ENCODE measurements at places on chromosomes 1 and 21. TPM values are rescaled to one million over a fixed set of nuclear protein-coding genes. Genes with fewer than 3 reads are reported as not detected.

- no peak for DNase-seq
These were observed 37.6 kb downstream of the EYA3 start for GRCh38 chr1:28050776-28051175.

DNA sequence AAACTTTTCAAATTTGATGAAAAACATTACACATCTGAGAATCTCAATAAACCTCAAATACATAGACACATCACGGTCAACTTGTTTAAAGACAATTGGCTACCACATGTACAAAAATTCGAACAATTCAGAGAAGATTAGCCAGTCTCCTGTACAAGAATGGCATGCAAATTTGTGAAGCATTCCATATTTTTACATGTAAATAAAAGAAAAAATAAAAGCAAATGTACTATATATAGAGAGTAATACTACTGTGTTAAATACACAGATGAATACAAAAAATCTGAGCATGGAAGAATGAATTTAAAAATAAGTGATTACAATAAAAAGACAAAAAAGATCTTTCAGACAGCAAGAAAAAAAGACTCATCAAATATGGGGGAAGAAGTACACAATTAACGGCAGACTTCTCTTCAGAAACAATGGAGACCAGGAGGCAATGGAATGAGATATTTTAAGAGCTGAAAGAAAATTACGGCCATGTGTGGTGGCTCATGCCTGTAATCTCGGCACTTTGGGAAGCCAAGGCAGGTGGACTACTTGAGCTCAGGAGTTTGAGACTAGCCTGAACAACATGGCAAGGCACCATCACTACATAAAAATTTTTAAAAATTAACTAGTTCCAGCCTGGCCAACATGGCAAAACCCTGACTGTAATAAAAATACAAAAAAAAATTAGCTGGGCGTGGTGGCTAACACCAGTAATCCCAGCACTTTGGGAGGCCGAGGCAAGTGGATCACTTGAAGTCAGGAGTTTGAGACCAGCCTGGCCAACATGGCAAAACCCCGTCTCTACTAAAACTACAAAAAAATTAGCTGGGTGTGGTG is 23.2 kb downstream of the HAX1 start:
- no peak for DNase-seq

Gene HAX1
- 178 TPM for total RNA-seq

- no peak for DNase-seq
These were observed 1.1 kb upstream of the TBX15 start for GRCh38 chr1:118989006-118989815.

GRCh38 chr1:79376106-79376505 is 369.6 kb upstream of the ADGRL4 start:
- DNase-seq: no peak

- DNase-seq: no peak
These were observed 106.9 kb downstream of the ASH1L start for GRCh38 chr1:155455588-155456195.

Gene KCNE2
- not detected for total RNA-seq

GRCh38 chr1:40853885-40854170 is 8.3 kb downstream of the CITED4 start:
- no peak for DNase-seq

DNA sequence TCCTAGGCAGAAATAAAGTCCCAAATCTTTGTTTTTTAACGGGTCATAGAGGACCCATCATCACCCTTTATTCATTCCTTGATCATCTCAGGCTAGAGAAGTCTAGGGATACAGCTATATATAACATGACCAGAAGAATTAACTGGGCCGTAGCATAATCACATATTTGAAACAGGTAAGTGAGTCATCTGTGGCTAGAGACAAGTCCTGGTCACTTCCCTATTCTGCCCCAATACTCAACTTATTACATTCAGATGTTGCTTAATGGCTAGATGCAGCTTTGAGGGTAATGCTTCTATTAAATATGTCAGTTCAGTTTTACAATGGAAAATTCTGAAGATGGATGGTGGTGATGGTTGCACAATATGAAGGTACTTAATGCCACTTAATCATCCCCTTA is 47.0 kb downstream of the EXO1 start:
- no peak for DNase-seq

Gene CTSK
- 8.2 TPM for total RNA-seq

Gene DCST1
- not detected for total RNA-seq

DNA sequence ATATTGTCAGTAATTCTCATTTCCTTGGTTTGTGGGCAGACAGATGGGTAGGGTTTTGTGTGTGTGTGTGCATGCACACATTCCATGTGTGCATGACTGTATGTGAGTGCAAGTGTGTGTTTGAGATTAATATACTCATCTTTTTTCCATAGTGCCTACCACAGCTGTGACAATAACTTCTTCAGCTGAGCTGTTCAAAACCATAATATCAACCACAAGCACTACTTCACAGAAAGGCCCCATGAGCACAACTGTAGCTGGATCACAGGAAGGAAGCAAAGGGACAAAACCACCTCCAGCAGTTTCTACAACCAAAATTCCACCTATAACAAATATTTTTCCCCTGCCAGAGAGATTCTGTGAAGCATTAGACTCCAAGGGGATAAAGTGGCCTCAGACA is 149.3 kb downstream of the ADGRL2 start:
- DNase-seq: no peak

GRCh38 chr1:107536266-107536665 is 395.4 kb downstream of the NTNG1 start:
- no peak for DNase-seq

Gene RGS8
- 0.05 TPM for total RNA-seq

DNA sequence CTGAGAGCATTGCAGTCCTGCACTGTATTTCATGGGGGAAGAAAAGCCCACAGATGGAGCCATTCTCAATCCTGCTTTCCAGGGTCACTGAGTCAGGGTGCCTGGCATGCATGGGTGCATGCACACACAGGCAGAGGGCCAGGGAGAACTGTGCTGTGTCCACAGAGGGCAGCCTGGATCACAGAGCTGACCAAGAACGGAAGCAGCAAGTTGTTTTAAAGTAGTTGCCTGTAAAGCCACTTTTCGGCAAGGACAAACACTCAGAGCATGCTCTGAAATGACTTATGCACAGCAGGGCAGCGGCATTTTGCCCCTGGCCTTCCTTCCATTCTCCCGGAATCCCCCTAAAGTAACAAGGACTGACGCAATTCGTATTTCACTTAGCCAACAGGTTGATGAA is 3.6 kb downstream of the ERG start:
- no peak for DNase-seq

DNA sequence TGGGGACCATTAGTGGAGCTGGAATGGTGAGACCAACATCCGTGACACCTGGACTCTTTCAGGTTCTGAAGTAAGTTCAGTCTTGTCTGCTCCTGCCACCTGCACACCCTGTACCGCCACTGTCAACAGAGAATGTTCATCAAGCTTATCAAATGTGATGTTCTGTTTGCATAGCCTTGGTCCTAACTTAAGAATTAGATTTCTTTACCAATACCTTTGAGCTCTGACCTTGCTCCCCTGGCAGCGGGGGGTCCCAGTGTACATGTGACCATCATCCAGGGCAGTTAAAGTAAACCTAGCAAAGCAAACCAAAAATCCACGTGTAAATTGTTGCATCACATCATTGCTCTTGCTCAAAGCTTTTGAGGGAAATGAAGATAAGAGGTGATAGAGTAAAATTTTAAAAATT is 14.5 kb downstream of the SLC25A33 start:
- no peak for DNase-seq

Gene SPRR2F
- total RNA-seq: not detected

- DNase-seq: no peak
These were observed 24.2 kb upstream of the C1orf174 start for GRCh38 chr1:3924186-3924824.

- no peak for DNase-seq
These were observed 84.3 kb downstream of the PLPPR4 start for GRCh38 chr1:99348397-99349132.

Gene DMRTA2
- not detected for total RNA-seq

Data from left ventricle myocardium inferior (tissue), 1 donor.